ENCODE measurements at places on chromosomes 13 and 19. TPM values are rescaled to one million over a fixed set of nuclear protein-coding genes. Genes with fewer than 3 reads are reported as not detected.

The GPR183 gene
- 0.07 TPM for total RNA-seq

The KLK2 gene
- not detected for total RNA-seq

The SHISA2 gene
- total RNA-seq: 1.1 TPM

The NDUFA3 gene
- 26.7 TPM for total RNA-seq

The ADAMTS10 gene
- total RNA-seq: 0.21 TPM

The RPL21 gene
- total RNA-seq: 1,217 TPM

The THSD8 gene
- total RNA-seq: not detected

The LMTK3 gene
- total RNA-seq: 5.8 TPM

The KLK4 gene
- total RNA-seq: not detected

The KLK11 gene
- total RNA-seq: 68.4 TPM

The KLK3 gene
- total RNA-seq: not detected

The LRRC4B gene
- not detected for total RNA-seq

The MBD3L2 gene
- total RNA-seq: not detected

The ITGBL1 gene
- 0.63 TPM for total RNA-seq

The KLC3 gene
- total RNA-seq: 51.0 TPM

The IL11 gene
- 6.1 TPM for total RNA-seq

The S1PR5 gene
- total RNA-seq: 3.3 TPM

The ASF1B gene
- total RNA-seq: 35.2 TPM

The KCNK6 gene
- total RNA-seq: 29.0 TPM

The IGFL1 gene
- 0.37 TPM for total RNA-seq

The ZSCAN4 gene
- total RNA-seq: not detected

The NCR1 gene
- total RNA-seq: not detected

The RNU6-9 gene
- total RNA-seq: not detected

The SPRY2 gene
- total RNA-seq: 12.2 TPM

The IZUMO2 gene
- not detected for total RNA-seq

The KIRREL2 gene
- 0.14 TPM for total RNA-seq

The EFNA2 gene
- total RNA-seq: not detected

The DACH1 gene
- not detected for total RNA-seq

The SLC25A42 gene
- total RNA-seq: 4.0 TPM

The TNNT1 gene
- total RNA-seq: 12.3 TPM

The PODNL1 gene
- 7.2 TPM for total RNA-seq

The LRRC63 gene
- total RNA-seq: not detected

The SIPA1L3 gene
- total RNA-seq: 25.4 TPM

The PGLYRP1 gene
- not detected for total RNA-seq

The SKA3 gene
- total RNA-seq: 13.2 TPM

The EBPL gene
- total RNA-seq: 136 TPM

The CERS1 gene
- 1.4 TPM for total RNA-seq

The CEACAM8 gene
- not detected for total RNA-seq

The ZNF681 gene
- total RNA-seq: 0.37 TPM
